A549 treated with AZD2906 at 1 μM for 4 hours (cell line): ENCODE measurements at places on chromosomes 3 and 15. TPM values are rescaled to one million over a fixed set of nuclear protein-coding genes. Genes with fewer than 3 reads are reported as not detected.

GOLGA6L7 gene
- not detected in 5 replicates for total RNA-seq

GASK1A gene
- total RNA-seq, result not detected in 5 replicates

TBCCD1 gene
- 5.2 to 8.4 TPM (median 6.3 TPM) in 5 replicates for total RNA-seq

GOLGA8S gene
- 0.11 to 0.17 TPM (median 0.14 TPM) in 5 replicates for total RNA-seq

RAD18 gene
- 12.0 to 16.6 TPM (median 13.6 TPM) in 5 replicates for total RNA-seq

PLCL2 gene
- 3.9 to 5.5 TPM (median 4.1 TPM) in 5 replicates for total RNA-seq

OR5H1 gene
- total RNA-seq, result not detected in 5 replicates

SEC22A gene
- total RNA-seq, result 17.7 to 21.5 TPM (median 18.7 TPM) in 5 replicates

TMOD3 gene
- 43.3 to 76.3 TPM (median 55.8 TPM) in 5 replicates for total RNA-seq

PIK3R4 gene
- 15.4 to 18.3 TPM (median 16.3 TPM) in 5 replicates for total RNA-seq

MGLL gene
- 64.4 to 75.1 TPM (median 70.0 TPM) in 5 replicates for total RNA-seq
